Osteoblast (primary cell): ENCODE measurements at places on chromosomes 11 and 22. TPM values are rescaled to one million over a fixed set of nuclear protein-coding genes. Genes with fewer than 3 reads are reported as not detected.

DNA sequence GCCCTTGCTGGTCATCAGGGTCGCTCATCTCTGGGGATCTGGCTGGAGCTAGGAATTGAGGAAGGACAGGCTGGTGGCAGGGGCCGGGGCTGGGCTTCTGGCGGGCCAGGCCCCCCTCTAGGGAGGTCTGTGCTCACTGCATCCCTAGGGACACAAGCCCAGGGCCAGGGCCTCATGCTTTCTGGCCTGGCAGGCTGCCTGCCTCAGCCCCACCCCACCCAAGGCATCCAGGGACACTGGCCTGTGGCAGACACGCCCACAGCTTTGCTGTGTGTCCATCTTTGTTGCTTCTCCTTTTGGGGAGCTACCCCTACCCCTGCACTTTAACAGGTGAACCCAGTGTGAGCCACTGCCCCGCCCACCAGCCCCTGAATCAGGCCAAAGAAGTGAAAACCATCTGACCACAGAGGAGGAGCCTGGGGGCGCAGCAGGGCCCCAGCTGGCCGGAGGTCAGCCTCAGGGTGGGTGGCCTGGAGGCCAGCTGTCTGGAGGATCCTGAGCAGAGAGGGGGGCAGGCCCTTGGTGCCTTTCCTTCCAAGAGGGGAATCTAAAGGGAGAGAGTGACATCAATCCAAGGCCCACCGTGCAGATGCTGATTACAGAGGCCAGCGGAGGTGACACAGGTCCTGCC is 26.8 kb upstream of the CELSR1 start:
- H3K27me3 ChIP-seq: no peaks in the 10 kb centered on the region
- no peak overlapping the region for H3K27ac ChIP-seq
- no peak overlapping the region for H3K4me3 ChIP-seq
- DNase-seq: peak; percentile 35
- H3K36me3 ChIP-seq: no peaks in the 10 kb centered on the region

The PIH1D2 gene
- 2.7 and 2.9 TPM in 2 replicates for total RNA-seq

DNA sequence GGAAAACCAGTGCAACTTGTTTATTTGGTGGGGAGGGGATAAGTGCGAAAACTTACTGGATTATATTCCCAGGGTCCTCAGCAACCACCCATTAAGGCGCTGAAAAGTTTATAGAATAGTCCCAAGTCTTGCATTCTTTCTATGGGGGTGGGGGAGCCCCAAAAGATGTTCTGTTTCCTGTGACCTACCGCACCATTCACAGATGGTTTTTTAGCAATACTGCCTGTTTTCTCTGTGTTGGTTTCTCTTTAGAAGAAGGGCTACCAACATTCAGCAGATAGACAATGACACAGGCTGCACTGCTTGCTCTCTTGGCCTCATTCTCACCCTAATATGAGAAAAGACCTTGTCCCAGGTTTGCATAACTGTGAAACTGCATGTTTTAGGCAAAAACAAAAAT is 86.5 kb downstream of the FAM76B start:
- DNase-seq: no peak
- H3K4me3 ChIP-seq: no peak overlapping the region
- no peak overlapping the region for H3K27ac ChIP-seq
- no peaks in the 10 kb centered on the region for H3K27me3 ChIP-seq
- no peaks in the 10 kb centered on the region for H3K36me3 ChIP-seq
- H3K4me1 ChIP-seq: peaks cover 30% of the 10 kb centered on the region

DNA sequence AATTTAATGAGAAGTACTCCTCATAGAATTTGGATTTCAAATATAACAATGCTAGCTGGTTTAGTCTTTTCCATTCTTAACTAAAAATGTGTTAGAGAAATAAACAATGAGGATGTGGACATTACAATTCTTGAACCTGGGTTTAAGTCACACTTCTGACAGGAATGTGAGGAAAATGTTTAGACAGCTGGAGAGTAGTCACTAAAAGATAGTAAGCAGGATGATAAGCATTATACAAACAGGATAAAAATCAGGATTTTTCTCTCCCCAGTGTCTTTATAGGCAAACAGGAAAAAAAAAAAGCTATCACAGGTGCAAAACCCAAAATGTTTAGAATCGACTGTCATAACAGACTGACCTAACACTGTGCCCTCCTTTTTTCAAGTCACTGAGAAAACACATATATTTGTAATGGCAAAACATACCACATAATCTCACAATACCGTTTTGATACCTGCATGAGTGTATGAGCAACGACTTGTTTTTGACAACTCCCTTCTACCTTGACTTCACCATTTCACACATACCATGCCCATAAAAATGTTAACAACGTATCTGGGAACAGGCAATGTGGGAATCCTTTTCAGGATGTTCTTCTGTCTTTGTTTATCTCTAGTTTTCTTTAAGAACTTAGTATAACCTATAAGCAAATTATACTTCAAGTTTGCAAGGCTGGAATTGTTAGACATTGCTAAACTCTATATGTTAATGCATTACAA is 242.0 kb downstream of the SBF2 start:
- no peaks in the 10 kb centered on the region for H3K27me3 ChIP-seq
- H3K27ac ChIP-seq: no peak overlapping the region
- peaks cover 10% of the 10 kb centered on the region for H3K4me1 ChIP-seq
- H3K36me3 ChIP-seq: no peaks in the 10 kb centered on the region
- H3K4me3 ChIP-seq: no peak overlapping the region

The KRTAP5-2 gene
- not detected in 2 replicates for total RNA-seq

DNA sequence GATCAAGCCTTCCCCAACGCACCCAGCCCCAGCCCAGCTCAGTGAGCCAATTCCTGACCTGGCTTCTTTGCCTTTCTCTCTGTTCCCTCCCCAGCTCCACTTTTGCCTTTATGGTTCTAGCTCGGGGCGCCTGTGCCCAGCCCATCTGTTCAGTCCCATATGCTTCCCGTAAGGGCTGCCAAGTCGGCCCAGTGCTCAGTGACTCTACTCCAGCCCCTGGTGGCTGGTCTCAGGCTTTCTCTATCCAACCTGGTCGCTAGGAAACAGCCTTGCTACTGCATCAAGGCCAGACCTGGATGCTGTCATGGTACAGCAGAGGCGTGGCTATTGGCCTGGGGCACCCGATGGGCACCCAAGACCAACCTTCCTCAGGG is 178.0 kb downstream of the DSCAML1 start:
- H3K36me3 ChIP-seq: no peaks in the 10 kb centered on the region
- no peak overlapping the region for H3K4me3 ChIP-seq
- DNase-seq: peak; percentile 55
- H3K27me3 ChIP-seq: peaks cover 5% of the 10 kb centered on the region
- no peak overlapping the region for H3K27ac ChIP-seq

The BUD13 gene
- total RNA-seq: 12.7 and 14.5 TPM in 2 replicates

- no peak overlapping the region for H3K27ac ChIP-seq
- H3K4me1 ChIP-seq: no peaks in the 10 kb centered on the region
- no peaks in the 10 kb centered on the region for H3K27me3 ChIP-seq
- H3K4me3 ChIP-seq: no peak overlapping the region
- no peaks in the 10 kb centered on the region for H3K36me3 ChIP-seq
Observed at GRCh38 chr11:70732023-70732880, 333.9 kb downstream of the CTTN start.

GRCh38 chr11:34075178-34075820 is 23.8 kb downstream of the CAPRIN1 start:
- peaks cover 81% of the 10 kb centered on the region for H3K36me3 ChIP-seq
- peaks cover 24% of the 10 kb centered on the region for H3K4me1 ChIP-seq
- H3K4me3 ChIP-seq: no peak overlapping the region

GRCh38 chr22:27772081-27772983 is 29.2 kb downstream of the MN1 start:
- H3K36me3 ChIP-seq: no peaks in the 10 kb centered on the region
- no peak overlapping the region for H3K4me3 ChIP-seq
- H3K4me1 ChIP-seq: peaks cover 4% of the 10 kb centered on the region
- H3K27ac ChIP-seq: no peak overlapping the region
- peaks cover 9% of the 10 kb centered on the region for H3K27me3 ChIP-seq
- DNase-seq: peak; percentile 68

- no peak overlapping the region for H3K4me3 ChIP-seq
- H3K27me3 ChIP-seq: peaks cover 6% of the 10 kb centered on the region
- no peaks in the 10 kb centered on the region for H3K36me3 ChIP-seq
Observed at GRCh38 chr11:131737357-131737756, 366.9 kb downstream of the NTM start.

GRCh38 chr11:134027671-134028070 is 41.2 kb upstream of the JAM3 start:
- no peak overlapping the region for H3K27ac ChIP-seq
- no peak for DNase-seq
- no peaks in the 10 kb centered on the region for H3K36me3 ChIP-seq
- peaks cover 4% of the 10 kb centered on the region for H3K4me1 ChIP-seq

DNA sequence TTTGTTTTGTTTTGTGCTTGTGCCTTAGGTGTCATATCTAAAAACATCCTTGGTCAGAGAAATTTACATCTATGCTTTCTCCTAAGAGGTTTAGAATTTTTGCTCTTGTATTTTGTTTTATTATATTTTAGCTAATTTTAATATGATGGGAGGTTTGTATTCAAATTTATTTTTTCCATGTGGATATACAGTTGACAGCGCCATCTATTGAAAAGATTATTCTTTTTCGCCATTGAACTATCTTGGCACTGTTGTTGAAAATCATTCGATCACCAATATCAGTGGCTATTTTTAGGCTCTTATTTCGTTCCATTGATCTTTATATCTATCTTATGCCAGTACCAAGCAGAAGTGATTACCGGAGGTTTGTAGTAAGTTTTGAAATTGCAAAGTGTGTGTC is 510.3 kb downstream of the BRD1 start:
- no peak overlapping the region for H3K27ac ChIP-seq
- DNase-seq: no peak
- H3K36me3 ChIP-seq: no peaks in the 10 kb centered on the region
- no peaks in the 10 kb centered on the region for H3K4me1 ChIP-seq

GRCh38 chr11:72373163-72373562 is 61.2 kb downstream of the CLPB start:
- no peak for DNase-seq
- H3K27me3 ChIP-seq: no peaks in the 10 kb centered on the region
- no peak overlapping the region for H3K27ac ChIP-seq
- no peaks in the 10 kb centered on the region for H3K36me3 ChIP-seq
- H3K4me3 ChIP-seq: no peak overlapping the region
- no peaks in the 10 kb centered on the region for H3K4me1 ChIP-seq

The CRYBB2 gene
- total RNA-seq: not detected in 2 replicates

The DBX1 gene
- total RNA-seq: not detected in 2 replicates

The NCF4 gene
- under 0.01 and 0.36 TPM in 2 replicates for total RNA-seq

- peaks cover 54% of the 10 kb centered on the region for H3K27me3 ChIP-seq
- H3K4me1 ChIP-seq: peaks cover 3% of the 10 kb centered on the region
- no peaks in the 10 kb centered on the region for H3K36me3 ChIP-seq
- no peak for DNase-seq
Observed at GRCh38 chr11:63488789-63489188, 2.2 kb downstream of the PLAAT5 start.

The DMC1 gene
- 2.7 and 3.3 TPM in 2 replicates for total RNA-seq

The APLNR gene
- total RNA-seq: not detected in 2 replicates

The ANO9 gene
- under 0.01 TPM in 1 of 2 replicates, not detected in the other for total RNA-seq

GRCh38 chr22:49540913-49541692 is 286.6 kb downstream of the BRD1 start:
- no peaks in the 10 kb centered on the region for H3K4me1 ChIP-seq
- H3K36me3 ChIP-seq: no peaks in the 10 kb centered on the region
- H3K27ac ChIP-seq: no peak overlapping the region
- H3K4me3 ChIP-seq: no peak overlapping the region

DNA sequence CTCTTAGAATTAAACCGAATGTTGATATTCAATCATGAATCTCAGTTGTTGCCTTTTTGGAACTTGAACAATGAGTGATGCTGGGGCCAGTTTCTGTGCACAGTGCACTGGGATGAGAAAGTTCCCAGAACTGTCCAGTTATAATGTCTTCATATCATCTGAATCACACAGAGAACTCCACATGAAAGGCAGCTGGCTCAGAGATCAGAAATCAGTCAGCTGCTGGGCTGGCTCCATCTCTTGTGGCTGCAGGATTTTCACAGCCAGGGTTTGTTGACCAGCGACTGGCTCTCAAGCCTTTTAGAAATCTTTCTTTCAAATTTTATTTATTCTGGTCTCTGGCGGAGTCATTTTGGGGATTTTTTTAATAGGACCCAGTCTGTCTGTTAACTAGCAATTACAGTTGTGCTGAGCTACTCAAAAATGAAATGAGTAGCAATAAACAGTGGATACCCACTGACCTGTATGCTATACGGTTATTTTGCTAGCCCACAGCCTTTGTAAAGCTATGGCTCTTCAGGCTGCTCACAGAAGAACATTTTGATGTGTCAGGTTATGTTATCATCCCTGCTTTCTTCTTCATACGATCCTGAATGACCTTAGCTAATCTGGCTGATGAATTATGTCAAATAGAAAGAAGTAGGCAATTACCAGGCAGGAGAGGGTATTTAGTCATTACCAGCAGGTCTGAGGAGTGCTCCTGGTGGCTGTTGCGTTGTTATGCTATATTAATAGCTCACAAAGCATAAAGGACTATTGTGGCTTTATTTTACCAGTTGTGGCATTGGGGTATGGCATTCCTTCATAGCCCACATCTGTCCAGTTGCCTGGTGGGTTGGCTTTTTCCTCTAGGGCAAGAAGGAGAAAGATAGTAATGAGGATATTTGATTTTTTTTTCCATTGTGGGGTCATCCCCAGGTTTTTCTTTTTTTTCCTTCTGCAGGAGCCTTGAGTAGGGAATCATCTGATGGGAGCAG is 3.6 kb downstream of the FAT3 start:
- H3K27ac ChIP-seq: no peak overlapping the region
- peaks cover 4% of the 10 kb centered on the region for H3K4me1 ChIP-seq
- no peaks in the 10 kb centered on the region for H3K36me3 ChIP-seq
- H3K4me3 ChIP-seq: no peak overlapping the region
- DNase-seq: peak; percentile 75
- H3K27me3 ChIP-seq: peaks cover 55% of the 10 kb centered on the region

DNA sequence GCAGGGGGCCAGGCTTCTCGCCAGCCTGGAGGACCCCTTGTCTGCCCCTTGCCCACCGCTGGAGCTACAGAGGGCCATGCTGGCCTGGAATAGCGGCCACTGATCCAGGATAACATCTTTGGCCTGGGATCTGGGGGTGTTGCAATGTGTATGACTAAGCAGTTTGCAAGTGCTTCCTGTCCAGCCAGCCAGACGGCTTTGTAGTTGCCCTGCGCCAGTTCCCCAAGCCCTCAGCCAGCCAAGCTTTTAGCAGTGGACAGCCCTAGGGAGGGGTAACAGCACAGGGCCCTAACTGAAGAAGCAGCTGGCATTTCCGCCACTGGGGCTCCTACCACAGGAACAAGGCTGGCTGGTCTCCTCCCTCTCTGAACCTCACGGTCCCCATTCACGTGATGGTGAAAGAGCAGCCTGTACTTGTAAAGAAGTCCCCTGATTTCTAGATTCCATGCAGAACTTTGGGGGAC is 32.1 kb downstream of the UQCR10 start:
- peak overlapping the region; percentile 75 for H3K27ac ChIP-seq
- H3K4me1 ChIP-seq: peaks cover 18% of the 10 kb centered on the region
- H3K36me3 ChIP-seq: peaks cover 58% of the 10 kb centered on the region
- H3K27me3 ChIP-seq: no peaks in the 10 kb centered on the region
- peak overlapping the region; percentile 15 for H3K4me3 ChIP-seq

The P2RY2 gene
- total RNA-seq: 0.36 and 0.59 TPM in 2 replicates

The OSBP gene
- 35.1 and 35.9 TPM in 2 replicates for total RNA-seq

The MEI1 gene
- total RNA-seq: 0.29 and 0.36 TPM in 2 replicates

- H3K36me3 ChIP-seq: no peaks in the 10 kb centered on the region
- peak; percentile 90 for DNase-seq
- H3K27me3 ChIP-seq: no peaks in the 10 kb centered on the region
- H3K4me1 ChIP-seq: peaks cover 51% of the 10 kb centered on the region
- no peak overlapping the region for H3K4me3 ChIP-seq
- peak overlapping the region; percentile 85 for H3K27ac ChIP-seq
Observed at GRCh38 chr22:27113211-27113635, 455.8 kb downstream of the MIAT start.

- H3K27me3 ChIP-seq: no peaks in the 10 kb centered on the region
- no peak for DNase-seq
- no peak overlapping the region for H3K4me3 ChIP-seq
- H3K36me3 ChIP-seq: peaks cover 53% of the 10 kb centered on the region
Observed at GRCh38 chr11:128465531-128465930, 121.8 kb downstream of the ETS1 start.

The OR9G4 gene
- total RNA-seq: not detected in 2 replicates
